ENCODE measurements at places on chromosomes 2 and 18.
A peak's percentile ranks its signal among the peaks of the same experiment; 100 is the strongest.

- DNase-seq = no peak
These were observed 28.5 kb upstream of the MCFD2 start for GRCh38 chr2:46943881-46944798.

GRCh38 chr2:70718241-70718640 is 49.8 kb downstream of the ADD2 start:
- DNase-seq = no peak

- no peak for DNase-seq
These were observed 31.2 kb downstream of the USP37 start for GRCh38 chr2:218536804-218537494.

- no peak for DNase-seq
These were observed 89.8 kb upstream of the NFATC1 start for GRCh38 chr18:79305911-79306310.

GRCh38 chr2:222939979-222940378 is 79.1 kb downstream of the ACSL3 start:
- DNase-seq = no peak

GRCh38 chr2:24363301-24363700 is 3.0 kb upstream of the ITSN2 start:
- no peak for DNase-seq

- no peak for DNase-seq
These were observed 52.7 kb downstream of the MALT1 start for GRCh38 chr18:58723810-58724602.

DNA sequence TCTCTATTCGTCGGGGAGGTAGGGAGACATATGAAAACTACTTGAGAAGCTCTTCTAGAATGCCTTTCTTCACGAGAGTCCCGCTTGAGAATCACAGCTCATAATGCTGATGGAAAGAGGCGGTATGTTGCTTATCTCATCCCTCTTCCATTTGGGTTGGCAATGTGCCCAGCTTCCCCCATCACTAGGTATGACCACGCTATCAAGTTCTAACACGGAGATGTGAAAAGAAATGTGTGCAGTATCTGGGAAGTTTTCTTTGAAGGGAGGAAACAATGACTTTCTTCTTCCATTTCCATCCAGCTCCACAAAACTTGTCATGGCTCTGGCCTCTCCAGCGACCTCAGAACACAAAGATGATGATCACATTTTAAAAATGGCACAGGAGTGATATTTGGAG is 742.4 kb downstream of the DCDC2C start:
- no peak for DNase-seq

- DNase-seq = peak; percentile 64
These were observed 37.6 kb downstream of the C18orf63 start for GRCh38 chr18:74353169-74353775.

DNA sequence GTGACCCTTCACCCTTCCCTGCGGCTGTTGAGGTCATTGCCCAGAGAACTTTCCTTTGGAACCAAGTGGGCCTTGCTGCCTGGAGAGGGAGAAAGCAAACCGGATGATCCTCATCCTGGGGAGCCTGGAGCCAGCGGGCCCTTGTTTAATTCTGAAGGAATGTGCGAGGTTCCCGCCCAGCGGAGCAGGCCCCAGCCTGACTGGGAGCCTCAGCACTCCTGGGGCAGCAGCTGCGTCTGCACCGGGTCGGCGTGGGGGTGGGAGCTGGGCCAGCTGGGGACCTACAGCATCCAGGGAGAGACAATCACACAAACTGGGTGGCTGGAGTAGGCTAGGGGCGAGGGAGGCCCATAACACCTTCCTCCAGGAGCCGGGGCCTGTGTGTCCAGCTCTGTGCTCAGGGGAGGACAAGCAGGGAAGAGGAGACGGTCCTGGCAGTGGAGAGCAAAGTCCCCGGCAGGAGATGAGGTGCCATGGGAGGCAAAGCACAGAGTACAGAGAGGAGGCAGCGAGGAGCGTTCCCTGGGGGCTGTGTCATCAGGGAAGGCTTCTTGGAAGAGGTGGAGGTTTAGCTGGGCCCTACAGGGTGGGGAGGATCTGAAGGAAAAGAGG is 61.9 kb upstream of the HAAO start:
- DNase-seq = no peak

- no peak for DNase-seq
These were observed 747.0 kb downstream of the BCL11A start for GRCh38 chr2:59806486-59806885.

GRCh38 chr2:174826051-174826450 is 61.8 kb upstream of the CHRNA1 start:
- no peak for DNase-seq

- DNase-seq = no peak
These were observed 45.2 kb downstream of the UBXN4 start for GRCh38 chr2:135786823-135787222.

DNA sequence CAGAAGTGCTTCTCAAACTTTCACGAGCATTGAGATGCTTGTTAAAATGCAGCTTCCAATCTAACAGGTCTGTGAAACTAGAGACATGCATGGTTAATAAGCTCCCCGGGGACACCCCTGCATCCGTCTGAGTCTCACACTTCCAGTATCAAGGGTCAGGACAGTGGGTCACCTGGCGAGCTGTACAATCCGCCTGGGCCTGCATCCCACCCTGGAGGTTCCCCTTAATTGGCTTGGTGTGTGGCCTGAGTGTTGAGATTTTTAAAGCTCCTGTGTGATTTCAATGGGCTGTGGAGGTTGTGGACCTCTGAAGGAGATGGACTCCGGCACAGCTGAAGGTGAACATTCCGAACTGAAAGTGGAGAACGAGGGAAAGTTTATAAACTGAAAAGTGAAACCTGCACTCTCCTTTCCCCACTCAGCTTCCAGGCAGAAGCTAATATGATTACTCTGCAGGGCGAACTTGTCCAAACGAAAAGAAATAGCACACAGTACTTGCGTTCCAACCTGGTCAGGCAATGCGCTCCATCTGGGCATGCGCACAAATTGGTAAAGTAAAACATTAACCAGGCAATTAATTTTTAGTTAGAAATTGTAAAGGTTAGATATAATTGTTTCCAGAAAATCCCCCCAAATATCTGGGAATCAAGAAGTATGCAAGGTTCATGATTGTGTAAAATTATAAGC is 191.7 kb upstream of the ALKAL2 start:
- no peak for DNase-seq

GRCh38 chr2:146852661-146853060 is 992.2 kb upstream of the ACVR2A start:
- DNase-seq = no peak

DNA sequence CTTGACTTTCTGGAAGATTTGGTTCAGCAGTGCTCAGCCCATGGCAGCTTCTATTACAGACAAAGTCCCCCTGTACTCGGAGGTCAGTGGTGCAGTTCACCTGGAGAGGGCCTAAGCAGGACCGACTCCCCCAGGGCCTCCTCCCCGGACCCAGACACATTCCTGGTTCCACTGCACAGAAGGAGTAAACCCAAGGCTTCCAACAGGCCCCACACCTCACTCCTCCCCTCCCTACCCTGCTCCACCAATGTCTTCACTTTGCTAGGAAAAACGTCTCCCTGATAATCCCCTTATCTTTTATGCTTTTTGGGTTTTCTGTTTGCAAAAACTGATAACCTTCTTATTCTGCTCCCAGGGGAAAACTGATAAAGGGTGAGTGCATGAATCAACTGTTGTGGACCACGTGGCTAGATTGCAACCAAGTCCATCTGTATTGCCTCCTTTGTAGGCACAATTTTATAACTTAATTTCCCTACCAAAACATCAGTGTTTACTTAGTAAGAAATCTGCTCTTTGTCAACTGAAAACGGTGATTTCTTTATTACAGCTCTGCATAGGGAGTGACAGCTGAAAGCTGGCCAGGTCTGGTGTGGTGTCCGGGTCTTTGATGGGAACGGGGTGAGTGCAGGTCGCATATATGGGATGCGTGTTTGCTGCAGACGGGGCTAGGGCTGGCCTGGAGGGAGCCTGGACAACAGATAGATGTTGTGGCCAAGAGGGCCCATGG is 202.5 kb downstream of the GLI2 start:
- no peak for DNase-seq

- no peak for DNase-seq
These were observed 262.4 kb downstream of the NBAS start for GRCh38 chr2:15298770-15299169.

GRCh38 chr2:213476641-213477040 is 192.4 kb downstream of the SPAG16 start:
- DNase-seq = no peak

DNA sequence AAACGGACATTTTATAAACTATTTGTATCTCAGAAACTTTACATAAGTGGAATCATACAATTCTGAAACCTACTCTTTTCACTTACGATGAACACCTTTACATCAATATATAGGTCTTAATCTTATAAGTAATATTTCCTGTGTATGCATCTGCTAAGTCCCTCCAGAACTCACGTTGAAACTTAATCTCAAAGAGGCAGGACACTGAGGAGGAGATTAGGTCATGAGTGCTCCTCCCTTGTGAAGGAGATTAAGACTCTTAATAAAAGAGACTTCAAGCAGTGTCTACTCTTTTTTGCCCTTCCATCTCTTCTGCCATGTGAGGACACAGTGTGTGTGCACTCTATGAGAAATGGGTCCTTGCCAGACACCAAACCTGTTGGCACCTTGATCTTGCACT is 94.7 kb upstream of the CDKL4 start:
- no peak for DNase-seq

DNA sequence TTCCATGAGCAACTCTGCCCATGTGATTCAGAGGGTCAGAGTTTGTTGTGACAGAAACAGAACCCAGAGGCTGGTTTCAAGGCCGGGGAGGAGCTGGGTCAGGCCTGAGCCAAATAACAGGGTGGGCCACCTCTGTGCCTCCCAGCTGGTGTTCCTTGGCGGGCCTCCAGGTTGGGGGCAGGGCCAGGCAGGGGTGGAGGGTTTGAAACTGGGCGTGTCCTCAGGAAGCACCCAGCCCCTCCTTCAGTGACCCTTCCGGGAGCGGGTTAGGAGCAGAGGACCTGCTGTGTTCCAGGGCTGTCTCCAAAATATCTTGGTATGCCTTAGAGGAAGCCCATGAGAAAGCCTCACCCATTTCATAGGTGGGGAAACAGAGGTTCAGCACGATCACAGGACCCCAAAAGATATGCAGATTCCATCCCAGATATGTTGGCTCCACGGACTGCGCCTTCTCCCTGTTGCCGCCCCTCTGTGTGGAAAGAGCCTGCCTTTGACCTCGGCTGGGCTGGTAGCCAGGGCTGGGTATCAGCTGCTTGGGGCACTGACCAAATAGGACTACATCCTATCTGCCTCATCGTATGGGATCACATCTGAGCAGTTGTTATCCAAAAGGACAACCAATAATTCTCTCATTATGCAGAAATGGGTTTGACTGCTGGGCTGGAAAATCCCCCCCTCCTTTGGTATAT is 74.8 kb upstream of the GLI2 start:
- peak; percentile 18 for DNase-seq

DNA sequence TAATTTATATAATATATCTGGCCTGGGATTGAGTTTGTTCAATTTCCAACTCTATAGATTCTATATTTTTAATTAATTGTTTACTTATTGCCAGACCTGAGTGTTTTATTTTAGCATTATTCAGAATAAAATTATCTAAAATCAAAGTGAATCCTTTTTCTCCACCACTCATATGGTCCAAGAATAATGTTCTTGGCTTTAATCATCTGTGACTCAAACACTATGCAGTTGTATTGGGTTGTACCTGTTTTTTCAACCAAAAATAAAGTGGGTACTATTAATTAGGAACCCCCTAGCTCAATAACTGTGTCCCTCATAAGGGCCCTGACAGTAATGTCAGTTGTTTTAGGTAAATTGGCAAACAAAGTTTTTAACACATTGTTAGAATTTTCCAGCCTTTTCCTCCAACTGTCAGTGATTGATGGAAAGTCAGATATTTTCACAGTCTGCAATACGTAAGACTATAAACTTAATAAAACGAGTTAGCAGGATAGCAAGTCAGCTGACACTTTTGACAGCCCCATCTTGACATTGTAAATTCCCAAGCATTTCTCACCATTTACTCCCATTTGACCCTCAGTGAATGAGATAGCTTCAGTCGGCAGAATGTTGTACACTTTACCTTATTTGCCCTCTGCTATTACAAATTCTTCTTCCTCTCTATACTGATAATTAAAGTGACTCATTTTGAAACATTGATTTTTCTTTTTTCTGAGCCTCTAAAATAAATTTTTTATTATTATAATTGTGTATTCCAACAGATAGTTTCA is 587.4 kb downstream of the METTL4 start:
- no peak for DNase-seq

DNA sequence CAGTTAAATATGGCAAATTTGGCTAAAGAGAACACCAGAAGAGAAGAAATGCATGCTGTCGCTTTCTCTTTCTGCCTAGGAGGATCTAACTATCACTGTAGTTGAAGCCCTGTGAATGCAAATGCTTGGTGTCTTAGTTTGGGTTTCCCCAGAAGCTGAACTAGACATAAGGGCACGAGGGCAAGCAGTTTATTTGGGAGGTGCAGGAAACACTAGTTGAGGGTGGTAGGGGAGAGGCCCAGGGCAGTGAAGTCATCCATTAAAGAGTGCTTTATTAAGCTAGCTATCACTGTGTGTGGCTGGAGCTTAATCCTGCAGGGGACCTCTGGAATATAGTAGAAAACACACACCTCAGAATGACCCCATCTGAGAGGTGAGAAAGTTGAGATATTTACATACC is 639.8 kb upstream of the ZEB2 start:
- DNase-seq = no peak

GRCh38 chr2:192448881-192449280 is 254.1 kb upstream of the TMEFF2 start:
- DNase-seq = no peak

DNA sequence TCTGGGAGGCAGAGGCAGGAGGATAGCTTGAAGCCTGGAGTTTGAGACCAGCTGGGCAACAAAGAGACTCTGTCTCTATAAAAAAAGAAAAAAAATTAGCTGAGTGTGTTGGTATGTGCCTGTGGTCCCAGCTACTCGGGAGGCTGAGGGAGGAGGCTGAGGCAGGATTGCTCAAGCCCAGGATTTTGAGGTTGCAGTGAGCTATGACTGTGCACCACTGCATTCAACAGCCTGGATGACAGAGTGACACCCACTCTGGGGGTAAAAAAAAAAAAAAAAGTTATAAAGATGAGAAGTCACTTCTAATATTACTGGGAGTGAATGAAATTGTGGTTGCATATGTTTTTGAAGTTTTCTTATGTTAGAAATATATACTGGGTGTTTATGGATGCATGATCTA is 71.6 kb downstream of the C2orf74 start:
- DNase-seq = no peak

GRCh38 chr2:46871976-46872381 is 43.6 kb downstream of the MCFD2 start:
- DNase-seq = no peak

GRCh38 chr2:31270131-31270530 is 36.2 kb downstream of the EHD3 start:
- no peak for DNase-seq

- no peak for DNase-seq
These were observed 166.9 kb downstream of the ARHGAP15 start for GRCh38 chr2:143296089-143296488.

DNA sequence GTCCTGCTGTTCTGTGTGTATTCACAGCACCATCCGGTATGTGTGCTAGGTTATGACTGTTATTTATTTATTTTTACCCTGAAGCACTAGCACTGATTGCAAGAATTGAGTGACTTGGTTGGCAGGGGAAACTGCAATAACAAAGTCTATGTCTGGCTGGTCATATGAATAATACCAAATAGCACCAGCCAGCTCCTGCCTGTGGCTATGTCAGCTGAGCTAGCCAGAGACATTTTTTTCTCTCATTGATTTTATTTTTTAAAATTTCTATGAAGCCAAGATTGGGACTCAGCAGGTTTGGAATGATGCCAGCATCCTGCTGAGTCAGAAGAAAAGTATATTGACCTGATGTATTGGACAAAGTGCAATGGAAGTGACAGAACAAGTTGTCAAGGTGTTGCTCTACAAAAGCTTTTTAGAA is 188.5 kb upstream of the CDH2 start:
- DNase-seq = no peak
